ENCODE measurements at places on chromosomes 11 and 22. TPM values are rescaled to one million over a fixed set of nuclear protein-coding genes. Genes with fewer than 3 reads are reported as not detected.
A peak's percentile ranks its signal among the peaks of the same experiment; 100 is the strongest.

GRCh38 chr11:83793310-83793709 is 507.1 kb upstream of the CCDC90B start:
- no peak for DNase-seq

The ISX gene
- total RNA-seq = not detected

- no peak for DNase-seq
Observed at GRCh38 chr11:112655371-112655770, 305.8 kb upstream of the NCAM1 start.

DNA sequence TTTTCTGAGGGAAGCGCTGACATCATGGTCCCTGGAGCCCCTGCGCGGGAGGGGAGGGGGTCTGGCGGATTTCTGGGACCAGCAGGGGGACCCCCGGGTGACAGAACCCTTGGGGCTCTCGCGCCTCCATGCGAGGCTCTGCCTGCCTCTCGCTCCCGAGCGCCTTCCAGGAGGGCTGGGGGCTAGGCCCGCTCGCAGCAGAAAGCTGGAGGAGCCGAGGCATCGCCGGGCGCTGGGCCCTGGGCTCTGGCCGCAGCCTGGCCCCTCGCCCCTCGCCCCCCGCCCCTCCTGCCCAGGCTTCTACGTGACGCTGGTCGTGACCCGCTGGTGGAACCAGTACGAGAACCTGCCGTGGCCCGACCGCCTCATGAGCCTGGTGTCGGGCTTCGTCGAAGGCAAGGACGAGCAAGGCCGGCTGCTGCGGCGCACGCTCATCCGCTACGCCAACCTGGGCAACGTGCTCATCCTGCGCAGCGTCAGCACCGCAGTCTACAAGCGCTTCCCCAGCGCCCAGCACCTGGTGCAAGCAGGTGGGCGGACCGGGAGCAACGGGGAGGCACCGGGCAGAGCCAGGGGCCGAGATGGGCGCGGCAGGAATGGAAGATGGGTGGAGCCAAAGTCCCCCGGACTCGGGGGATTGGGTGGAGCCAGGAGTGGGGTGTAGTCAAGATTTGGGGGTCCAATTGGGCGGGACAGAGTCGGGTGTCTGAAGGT is 5.4 kb downstream of the BEST1 start:
- peak; percentile 43 for DNase-seq

The SNX32 gene
- total RNA-seq = 0.26 TPM

Measured in T-cell (primary cell).